ENCODE measurements at places on chromosomes 3 and 15. TPM values are rescaled to one million over a fixed set of nuclear protein-coding genes. Genes with fewer than 3 reads are reported as not detected.

GRCh38 chr3:7100136-7100535 lies 239.2 kb downstream of the GRM7 start:
- no peak for DNase-seq

GRCh38 chr3:119310071-119310470 lies 15.9 kb downstream of the ARHGAP31 start:
- no peak for DNase-seq

GRCh38 chr15:83549623-83550022 lies 102.5 kb downstream of the SH3GL3 start:
- DNase-seq = no peak

- no peak for DNase-seq
Observed at GRCh38 chr3:162678941-162679340, 1182.3 kb downstream of the OTOL1 start.

DNA sequence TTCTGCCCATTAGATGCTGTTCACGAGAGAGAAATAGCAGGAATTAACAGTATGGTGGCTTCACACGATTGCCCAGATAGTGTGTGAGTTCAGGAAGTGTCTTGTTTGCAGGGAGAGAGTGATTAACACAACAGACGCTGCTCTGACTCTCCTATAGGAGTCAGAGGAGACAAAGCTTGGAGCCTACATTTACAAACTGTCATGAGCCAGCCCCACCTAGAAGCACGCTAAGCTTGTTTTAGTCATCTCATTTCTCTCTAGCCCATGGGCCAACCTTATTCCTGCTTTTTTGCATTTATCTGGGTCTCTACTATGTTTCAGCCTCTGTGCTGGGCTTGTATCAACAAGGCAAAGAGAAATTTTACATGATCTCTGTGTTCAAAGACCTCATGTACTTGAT lies 128.3 kb upstream of the BFSP2 start:
- no peak for DNase-seq

- no peak for DNase-seq
Observed at GRCh38 chr3:106168962-106169750, 300.3 kb upstream of the CBLB start.

DNA sequence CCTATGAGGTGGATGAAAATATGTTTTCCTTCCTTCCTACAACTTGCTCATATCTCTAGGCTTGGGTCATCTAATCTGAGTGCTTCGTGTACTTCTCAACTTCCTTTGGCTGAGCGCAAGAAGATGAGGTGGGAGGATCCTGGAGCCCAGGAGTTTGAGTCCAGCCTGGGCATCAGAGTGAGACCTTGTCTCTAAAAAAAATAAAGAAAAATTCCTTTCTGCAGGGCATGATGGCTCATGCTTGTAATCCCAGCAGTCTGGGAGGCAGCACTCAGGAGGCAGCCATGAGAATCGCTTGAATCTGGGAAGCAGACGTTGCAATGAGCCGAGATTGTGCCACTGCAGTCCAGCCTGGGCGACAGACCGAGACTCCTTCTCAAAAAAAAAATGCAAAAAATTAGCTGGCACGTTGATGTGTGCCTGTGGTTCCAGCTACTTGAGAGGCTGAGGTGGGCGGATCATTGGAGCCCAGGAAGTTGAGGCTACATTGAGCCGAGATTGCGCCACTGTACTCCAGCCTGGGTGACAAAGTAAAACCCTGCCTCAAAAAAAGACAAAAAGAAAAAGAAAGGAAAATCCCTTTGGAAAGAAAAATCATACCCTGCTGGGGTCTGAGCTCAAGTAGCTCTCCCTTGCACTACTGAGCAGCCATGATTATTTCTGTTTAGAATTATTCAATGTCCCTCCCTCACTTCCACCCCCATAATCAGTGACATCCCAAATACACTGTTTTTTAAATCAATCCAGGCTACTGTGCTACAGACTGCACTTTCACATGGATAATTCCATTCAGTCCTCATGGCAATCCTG lies 28.0 kb upstream of the RAB11A start:
- DNase-seq = no peak

- no peak for DNase-seq
Observed at GRCh38 chr3:62134061-62134496, 239.3 kb downstream of the FEZF2 start.

DNA sequence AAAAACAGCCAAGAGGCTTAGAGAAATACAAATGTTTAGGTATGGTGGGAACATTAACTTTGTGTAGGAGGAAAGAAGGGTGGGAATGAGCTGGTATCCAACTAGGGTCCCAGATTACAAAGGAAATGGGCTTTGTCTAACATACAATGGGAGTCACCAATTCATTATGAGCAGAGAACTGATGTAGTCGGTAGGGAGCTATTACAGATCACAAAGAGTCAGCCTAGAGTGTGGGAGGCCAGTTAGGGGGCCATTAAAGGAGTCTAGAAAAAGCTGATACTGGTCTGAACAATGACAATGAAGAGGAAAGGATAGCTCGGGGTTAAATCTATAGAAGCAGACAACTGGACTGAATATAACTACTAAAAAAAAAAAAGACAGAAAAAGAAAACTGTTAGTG lies 15.5 kb downstream of the ANO10 start:
- DNase-seq = no peak

GRCh38 chr3:169618894-169619792 lies 44.4 kb downstream of the MECOM start:
- DNase-seq = peak; percentile 44

- DNase-seq = no peak
Observed at GRCh38 chr3:184932777-184933176, 120.8 kb downstream of the VPS8 start.

- DNase-seq = no peak
Observed at GRCh38 chr15:49435174-49435573, 12.1 kb downstream of the FGF7 start.

GRCh38 chr3:187966636-187967406 lies 187.1 kb upstream of the LPP start:
- no peak for DNase-seq

DNA sequence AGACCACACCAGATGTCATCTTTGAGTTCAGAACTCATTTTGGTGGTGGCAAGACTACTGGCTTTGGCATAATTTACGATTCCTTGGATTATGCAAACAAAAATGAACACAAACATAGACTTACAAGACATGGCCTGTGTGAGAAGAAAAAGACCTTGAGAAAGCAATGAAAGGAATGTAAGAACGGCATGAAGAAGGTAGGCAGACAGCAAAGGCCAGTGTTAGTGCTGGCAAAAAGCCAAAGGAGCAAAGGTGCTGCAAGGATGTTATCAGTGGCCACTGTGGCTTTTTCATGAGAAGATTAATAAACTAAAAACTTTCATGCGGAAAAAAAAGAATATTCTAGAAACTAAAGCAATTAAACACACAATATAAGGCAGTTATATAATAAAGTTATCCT lies 21.9 kb downstream of the AAGAB start:
- DNase-seq = peak; percentile 61

- DNase-seq = no peak
Observed at GRCh38 chr15:23695282-23695681, 8.2 kb upstream of the NDN start.

GRCh38 chr3:18891641-18892040 lies 256.7 kb upstream of the KCNH8 start:
- DNase-seq = no peak

GRCh38 chr3:31748281-31748932 lies 215.7 kb downstream of the STT3B start:
- DNase-seq = no peak

- DNase-seq = no peak
Observed at GRCh38 chr3:156360963-156361362, 194.0 kb downstream of the SSR3 start.

SPTBN5 gene
- polyA plus RNA-seq = 1.7 TPM

ZPLD1 gene
- polyA plus RNA-seq = 0.22 TPM

KBTBD12 gene
- polyA plus RNA-seq = 0.52 TPM

SKOR1 gene
- 0.28 TPM for polyA plus RNA-seq

MAP2K5 gene
- polyA plus RNA-seq = 13.7 TPM

CP gene
- polyA plus RNA-seq = 0.57 TPM

KLHL40 gene
- 0.25 TPM for polyA plus RNA-seq

STRA6 gene
- polyA plus RNA-seq = 22.2 TPM

FETUB gene
- polyA plus RNA-seq = not detected

RETNLB gene
- polyA plus RNA-seq = not detected
